Activated CD4-positive, alpha-beta memory T cell treated with anti-CD3 and anti-CD28 coated beads for 36 hours (primary cell): ENCODE measurements at places on chromosomes 2 and 18. TPM values are rescaled to one million over a fixed set of nuclear protein-coding genes. Genes with fewer than 3 reads are reported as not detected.

- H3K36me3 ChIP-seq = no peaks in the 10 kb centered on the region
- no peak overlapping the region for H3K27ac ChIP-seq
- peaks cover 2% of the 10 kb centered on the region for H3K27me3 ChIP-seq
- H3K4me1 ChIP-seq = no peaks in the 10 kb centered on the region
Measured at GRCh38 chr2:165637396-165637795, 156.7 kb downstream of the GALNT3 start.

DNA sequence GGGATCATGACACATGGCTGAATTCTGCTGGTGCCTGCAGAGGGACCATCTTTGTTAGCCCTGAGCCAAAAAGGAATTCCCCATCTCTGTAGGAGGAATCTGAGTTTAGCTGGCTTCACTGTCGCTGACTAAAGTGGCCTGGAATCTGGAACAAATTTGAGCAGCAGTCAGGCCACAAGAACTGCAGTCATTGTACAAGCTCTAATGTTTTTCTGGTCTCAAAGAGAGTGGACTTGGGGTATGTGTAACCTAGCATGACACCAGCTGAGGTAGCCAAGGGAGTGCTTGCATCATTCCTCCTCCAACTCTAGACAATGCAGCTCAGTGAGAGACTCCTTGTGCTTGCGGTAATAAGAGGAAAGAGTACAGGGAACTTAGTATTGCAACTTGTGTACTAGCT, 539.1 kb upstream of the LRRTM4 start:
- H3K4me1 ChIP-seq = no peaks in the 10 kb centered on the region
- no peak for DNase-seq
- no peaks in the 10 kb centered on the region for H3K36me3 ChIP-seq
- H3K27me3 ChIP-seq = no peaks in the 10 kb centered on the region

GRCh38 chr2:7887441-7887840, 794.4 kb upstream of the ID2 start:
- no peak overlapping the region for H3K27ac ChIP-seq
- no peak for DNase-seq
- no peaks in the 10 kb centered on the region for H3K36me3 ChIP-seq
- H3K4me3 ChIP-seq = no peak overlapping the region

DNA sequence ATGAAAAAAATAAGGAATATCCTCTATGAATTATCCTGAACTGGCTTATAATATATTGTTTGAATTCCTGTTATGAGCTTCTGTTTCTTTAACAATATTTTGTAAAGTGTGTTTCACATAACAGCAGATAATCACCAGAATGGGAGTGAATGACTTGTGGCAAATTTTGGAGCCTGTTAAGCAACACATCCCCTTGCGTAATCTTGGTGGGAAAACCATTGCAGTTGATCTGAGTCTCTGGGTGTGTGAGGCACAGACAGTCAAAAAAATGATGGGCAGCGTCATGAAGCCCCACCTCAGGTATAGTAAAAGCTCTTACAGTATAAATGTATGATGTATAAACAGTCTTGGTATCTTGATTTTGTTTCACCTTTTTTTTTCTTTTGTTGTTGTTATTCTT, 5.9 kb downstream of the GEN1 start:
- peaks cover 18% of the 10 kb centered on the region for H3K36me3 ChIP-seq
- no peak overlapping the region for H3K27ac ChIP-seq
- no peaks in the 10 kb centered on the region for H3K27me3 ChIP-seq

DNA sequence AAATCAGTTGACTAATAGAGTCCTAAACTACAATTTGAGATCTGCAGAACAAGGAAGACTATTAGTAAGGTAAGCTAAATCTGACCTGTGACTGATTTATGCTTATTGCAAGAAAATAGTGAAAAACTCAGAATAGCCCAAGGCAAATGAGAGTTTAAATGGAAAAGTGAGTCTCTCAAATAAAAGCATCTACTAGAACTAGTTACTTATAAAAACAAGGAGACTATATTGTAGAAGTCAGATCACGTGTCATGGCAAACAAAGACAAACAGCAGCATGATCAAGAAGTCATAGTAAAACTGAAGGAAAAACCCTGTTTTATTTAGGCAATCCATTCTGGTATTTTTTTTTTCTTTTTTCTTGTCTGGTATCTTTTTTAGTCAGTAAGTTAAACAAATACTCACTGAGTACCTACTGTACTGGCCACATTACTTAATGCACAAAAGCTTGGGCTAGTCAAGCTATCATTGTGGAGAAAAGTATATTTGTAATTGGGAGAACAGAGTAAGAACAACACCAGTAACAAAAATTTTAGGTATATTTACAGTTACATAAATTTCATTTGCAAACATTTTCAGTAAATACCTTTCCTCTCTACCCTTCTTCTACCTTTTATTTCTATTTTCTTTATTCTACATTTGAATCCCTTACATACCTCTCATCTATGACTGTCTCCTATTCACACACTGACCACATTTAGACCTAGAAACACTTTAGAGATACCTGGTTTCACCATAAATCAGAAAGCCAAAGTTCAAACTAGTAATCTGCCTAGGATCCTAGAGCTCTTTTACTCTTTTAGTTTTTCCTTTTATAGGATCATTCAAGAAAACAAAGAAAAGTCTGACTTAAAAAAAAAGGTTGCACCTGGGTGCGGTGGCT, 23.7 kb downstream of the CCDC88A start:
- DNase-seq = no peak
- H3K4me1 ChIP-seq = no peaks in the 10 kb centered on the region
- H3K27me3 ChIP-seq = no peaks in the 10 kb centered on the region
- no peaks in the 10 kb centered on the region for H3K36me3 ChIP-seq
- H3K27ac ChIP-seq = no peak overlapping the region

The PRSS56 gene
- total RNA-seq = not detected

The RABL2A gene
- 13.0 TPM for total RNA-seq
